Stimulated activated CD4-positive, alpha-beta T cell treated with anti-CD3 and anti-CD28 coated beads, Interleukin-1b, Interleukin-23, amount 100 ng/mL, for 1 hour (primary cell): ENCODE measurements at places on chromosomes 1 and 21.
A peak's percentile ranks its signal among the peaks of the same experiment; 100 is the strongest.

DNA sequence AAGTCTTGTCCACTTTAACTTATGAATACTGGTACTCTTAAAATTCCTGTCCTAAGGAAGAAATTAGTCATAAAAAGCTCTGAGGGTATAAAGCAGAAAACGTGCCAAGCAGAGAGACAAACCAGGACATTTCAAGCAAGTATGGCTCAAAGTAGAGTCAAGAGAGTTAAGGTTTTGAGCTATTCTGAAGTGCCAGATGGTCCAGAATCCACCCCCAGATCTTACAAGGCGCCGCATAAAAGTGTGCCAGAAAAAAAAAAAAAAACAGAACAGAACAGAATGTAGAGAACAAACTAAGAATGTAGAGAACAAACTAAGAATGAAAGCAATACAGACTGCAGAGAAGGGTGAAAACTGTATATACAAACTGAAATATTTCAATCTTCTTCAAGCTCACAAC, 12.5 kb downstream of the EPS15 start:
- DNase-seq, result no peak

GRCh38 chr1:21783679-21784603, 992 bp upstream of the USP48 start:
- no peak for DNase-seq

GRCh38 chr1:26320896-26321295, 3.1 kb downstream of the CD52 start:
- DNase-seq, result no peak

GRCh38 chr1:184822267-184822666, 67.6 kb upstream of the EDEM3 start:
- DNase-seq, result no peak

DNA sequence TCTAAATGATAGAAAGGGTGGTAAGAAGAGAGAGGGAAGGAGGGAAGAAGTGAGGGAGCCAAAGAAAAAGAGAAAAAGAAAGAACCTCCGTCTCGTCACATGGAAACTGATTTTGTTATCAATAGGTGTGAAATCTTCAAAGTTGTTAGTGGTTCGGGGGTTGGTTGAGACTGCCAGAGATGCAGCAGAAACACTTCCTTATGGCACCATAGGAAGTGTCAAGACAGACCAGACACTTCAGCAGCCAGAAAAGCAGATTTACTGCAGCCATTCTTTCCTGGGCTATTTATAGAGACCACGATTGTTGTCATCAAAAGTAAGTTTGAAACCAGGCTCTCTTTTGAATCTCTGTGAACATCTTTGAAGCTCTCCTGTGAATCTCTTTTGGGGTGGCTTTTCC, 150.5 kb downstream of the PLPPR5 start:
- no peak for DNase-seq

DNA sequence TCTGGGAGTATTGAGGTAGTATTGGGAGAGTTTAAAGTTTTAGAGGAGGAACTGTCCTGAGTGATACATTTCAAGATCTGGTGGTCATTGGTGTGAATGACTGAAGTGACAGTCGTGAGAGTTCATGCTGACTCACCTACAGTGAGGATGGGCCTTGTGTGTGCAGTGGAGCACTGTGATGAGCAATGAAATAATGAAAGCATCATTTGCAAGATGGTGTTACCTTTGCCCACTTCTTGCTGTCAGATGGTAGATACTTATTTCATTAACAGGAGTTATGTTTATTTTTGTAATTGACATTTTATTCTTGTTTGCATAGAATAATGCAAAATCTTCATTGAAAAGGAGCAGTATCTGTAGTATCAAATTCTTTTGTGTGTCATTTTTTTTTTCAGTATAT, 29.0 kb downstream of the POU2F1 start:
- DNase-seq, result no peak

GRCh38 chr1:180646547-180646946, 14.7 kb downstream of the XPR1 start:
- DNase-seq, result no peak

GRCh38 chr1:44677201-44677766, 2.8 kb downstream of the ARMH1 start:
- no peak for DNase-seq

GRCh38 chr1:230595181-230595580, 47.1 kb upstream of the COG2 start:
- DNase-seq, result no peak

- DNase-seq, result no peak
Measured at GRCh38 chr1:194117582-194117981, 931.2 kb upstream of the B3GALT2 start.

GRCh38 chr21:34967509-34968289, 81.4 kb downstream of the RUNX1 start:
- DNase-seq, result peak; percentile 7

- DNase-seq, result no peak
Measured at GRCh38 chr1:227472772-227473171, 90.6 kb upstream of the ZNF678 start.

- no peak for DNase-seq
Measured at GRCh38 chr1:206708058-206708457, 23.4 kb downstream of the MAPKAPK2 start.

DNA sequence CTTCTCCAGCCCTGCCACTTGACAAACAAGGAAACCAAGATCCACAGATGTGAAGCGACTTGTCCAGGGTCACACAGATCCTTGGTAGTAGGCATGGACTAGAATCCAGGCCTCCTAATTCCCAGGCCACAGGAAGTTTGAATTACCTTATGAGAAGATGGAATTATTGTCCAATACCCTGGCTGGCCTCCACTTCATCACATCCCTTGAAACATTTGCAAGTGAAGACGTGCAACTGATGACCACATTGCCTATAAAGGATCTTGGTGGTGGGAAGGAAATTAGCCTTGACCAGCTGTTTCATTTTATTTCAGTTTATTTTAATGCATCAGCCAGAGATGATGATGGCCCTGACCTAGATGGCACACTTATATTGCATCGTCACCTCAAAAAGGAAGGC, 165.8 kb upstream of the CAMK1G start:
- no peak for DNase-seq

DNA sequence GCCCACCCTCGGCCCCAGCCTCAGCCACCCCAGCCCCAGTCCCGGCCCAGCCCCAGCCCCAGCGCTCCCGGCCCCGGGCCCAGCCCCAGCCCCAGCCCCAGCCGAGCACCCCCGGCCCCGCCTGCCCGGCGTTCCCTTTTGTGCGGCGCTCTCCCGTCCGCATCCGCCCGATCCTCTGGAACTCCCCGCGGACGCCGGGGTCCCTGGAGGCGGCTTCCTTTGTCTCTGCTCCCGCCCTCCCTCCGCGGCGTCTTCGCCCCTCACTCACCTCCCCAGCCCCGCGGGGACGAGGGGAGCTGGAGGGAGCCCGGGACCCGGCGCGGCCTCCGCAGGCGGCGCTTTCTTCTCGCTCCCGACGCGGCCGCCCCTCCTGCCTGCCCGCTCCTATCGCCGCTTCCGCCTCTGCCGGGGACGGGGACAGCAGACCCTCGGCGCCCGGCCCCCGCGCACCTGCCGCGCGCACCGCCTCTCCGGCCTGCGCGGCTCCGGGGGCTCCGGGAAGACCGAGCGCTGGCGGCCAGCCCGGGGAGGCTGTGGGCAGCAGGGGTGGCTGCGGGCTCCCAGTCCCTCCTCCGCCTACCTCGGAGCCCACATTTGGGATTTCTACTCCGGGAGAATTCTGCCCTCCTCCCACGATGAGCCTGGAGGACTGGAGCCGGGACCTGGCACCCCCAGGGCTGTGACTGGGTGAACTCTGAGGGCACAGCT, 14.0 kb downstream of the AGRN start:
- no peak for DNase-seq

DNA sequence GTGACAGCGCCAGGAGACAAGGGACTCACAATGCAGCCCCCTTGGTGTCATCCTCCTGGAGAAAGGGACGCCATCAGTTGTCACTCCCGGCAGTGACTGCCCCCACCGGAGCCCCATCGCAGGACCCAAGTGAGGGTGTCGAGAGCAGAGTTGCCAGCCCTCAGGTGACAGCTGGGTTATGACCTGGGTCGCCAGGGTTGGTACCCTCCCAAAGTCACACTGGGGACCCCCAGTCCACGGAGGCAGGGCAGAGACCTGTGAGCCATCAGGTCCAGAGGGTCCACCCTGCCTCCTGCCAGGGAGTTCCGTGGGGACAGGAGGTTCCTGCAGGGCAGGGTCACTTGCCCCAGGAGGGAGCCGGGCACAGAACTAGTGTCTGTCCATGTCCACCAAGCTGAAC, 78.2 kb upstream of the IFFO2 start:
- DNase-seq, result no peak

GRCh38 chr1:228901936-228902681, 166.8 kb downstream of the RHOU start:
- no peak for DNase-seq

GRCh38 chr1:37602750-37603694, 7.3 kb upstream of the GNL2 start:
- DNase-seq, result peak; percentile 11

GRCh38 chr1:236794585-236795034, 482 bp upstream of the MTR start:
- DNase-seq, result no peak

- DNase-seq, result no peak
Measured at GRCh38 chr1:178055093-178055492, 38.8 kb upstream of the RASAL2 start.

DNA sequence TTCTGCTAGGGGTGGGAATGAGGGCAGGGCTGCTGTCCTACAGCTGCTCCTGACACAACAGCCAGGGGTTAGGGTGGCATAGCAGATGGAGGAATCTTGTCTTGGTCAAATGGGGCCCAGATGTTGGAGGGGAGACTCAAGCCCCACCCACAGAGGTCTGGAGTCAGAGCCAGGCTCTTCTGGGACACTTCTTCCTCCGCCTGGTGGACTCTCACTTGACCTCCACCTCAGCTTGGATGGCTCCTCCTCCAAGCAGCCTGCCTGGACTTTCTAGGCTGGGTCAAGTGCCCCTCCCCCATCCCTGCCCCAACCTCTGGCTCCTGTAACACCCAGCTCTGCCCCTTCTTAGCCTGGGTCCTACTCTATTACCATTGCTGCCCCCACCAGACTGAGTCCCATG, 35.5 kb downstream of the EPHA2 start:
- no peak for DNase-seq

- DNase-seq, result no peak
Measured at GRCh38 chr21:32748529-32748928, 20.7 kb upstream of the SYNJ1 start.

DNA sequence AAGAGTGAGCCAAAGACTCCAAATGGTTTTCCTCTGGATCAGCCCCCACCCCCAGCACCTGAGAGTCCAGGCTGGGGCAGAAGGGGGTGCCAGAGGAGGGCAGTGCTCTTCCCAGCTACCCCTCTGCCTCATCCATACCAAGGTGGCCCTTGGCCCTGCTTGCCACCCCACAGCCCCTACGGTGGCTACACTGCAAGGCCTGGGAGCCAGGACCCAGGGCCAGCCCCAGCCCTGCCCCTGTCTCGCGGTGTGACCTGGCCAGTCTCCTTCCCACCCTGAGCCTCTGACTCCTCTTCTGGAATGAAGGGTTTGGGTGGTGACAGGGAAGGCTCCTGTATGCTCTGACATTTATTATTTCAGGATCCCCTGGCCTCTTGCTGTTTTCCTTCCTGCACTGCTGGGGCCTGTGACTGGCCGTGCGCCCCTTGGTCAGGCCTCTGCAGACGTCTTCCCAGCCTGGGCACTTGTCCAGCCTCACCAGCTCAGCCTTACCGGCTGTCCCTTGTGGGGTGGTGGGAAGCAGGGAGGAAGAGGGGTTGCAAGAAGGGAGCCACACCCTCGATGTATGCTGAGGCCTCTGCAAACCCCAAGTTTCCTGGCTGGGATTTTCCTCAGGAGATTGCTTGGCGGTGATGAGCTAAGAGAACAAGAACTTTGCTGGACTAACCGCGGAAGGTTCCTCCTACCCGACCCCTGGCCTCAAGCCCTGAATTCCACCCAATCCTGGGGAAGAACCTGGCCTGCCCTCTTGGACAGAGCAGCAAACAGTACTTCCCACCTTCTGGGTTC, 13.5 kb downstream of the ASAP3 start:
- no peak for DNase-seq

- peak; percentile 88 for DNase-seq
Measured at GRCh38 chr1:16217061-16217785, 4.8 kb upstream of the ARHGEF19 start.

- no peak for DNase-seq
Measured at GRCh38 chr1:172470149-172470548, 26.3 kb upstream of the PIGC start.

GRCh38 chr21:26935977-26936376, 30.9 kb downstream of the ADAMTS5 start:
- no peak for DNase-seq

DNA sequence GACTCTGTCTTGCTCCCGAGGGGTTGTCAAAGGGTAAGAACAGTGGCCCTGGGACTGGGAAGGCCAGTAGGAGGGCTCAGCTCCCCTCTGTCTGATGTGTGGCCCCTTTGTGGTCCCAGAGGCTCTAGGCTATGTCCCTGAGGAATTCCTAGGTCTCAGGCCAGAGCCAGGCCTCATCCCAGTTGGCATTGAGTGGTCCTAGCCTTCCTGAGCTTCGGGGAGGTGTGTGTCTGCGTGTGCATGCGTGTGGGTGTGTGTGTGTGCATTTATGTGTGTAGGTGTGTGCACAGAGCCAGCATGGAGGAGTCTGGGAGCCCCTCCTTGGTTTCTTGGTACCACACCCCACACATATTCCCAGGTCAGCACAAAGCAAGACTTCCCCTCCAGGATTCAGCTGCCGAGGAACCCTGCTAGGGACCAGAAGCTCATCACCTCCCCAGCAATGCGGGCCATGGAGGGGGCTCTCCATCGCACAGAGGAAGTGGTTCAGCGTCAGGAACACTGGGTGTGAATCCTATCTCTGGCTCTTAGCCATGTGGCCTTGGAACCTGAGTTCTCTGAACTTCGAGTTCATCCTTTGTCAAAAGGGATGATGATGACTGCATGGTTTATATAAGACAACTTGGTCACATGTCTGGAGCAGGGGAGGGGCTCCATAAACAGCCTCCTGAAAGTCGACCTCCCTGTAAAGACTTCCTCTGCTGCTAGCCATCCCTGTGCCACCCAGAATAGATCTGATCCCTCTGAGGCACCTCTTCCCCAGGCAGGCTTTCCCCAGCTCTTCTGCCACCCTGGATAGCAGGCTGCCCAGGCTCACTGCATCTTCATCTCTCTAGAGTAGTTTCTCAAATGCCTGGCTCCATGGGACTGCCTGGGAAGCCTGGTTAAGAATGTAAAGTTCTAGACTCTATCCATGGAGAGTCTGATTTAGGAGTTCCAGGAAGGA, 8.3 kb upstream of the EPS8L3 start:
- DNase-seq, result no peak

GRCh38 chr1:15431571-15431948, 6.7 kb upstream of the CTRC start:
- no peak for DNase-seq

DNA sequence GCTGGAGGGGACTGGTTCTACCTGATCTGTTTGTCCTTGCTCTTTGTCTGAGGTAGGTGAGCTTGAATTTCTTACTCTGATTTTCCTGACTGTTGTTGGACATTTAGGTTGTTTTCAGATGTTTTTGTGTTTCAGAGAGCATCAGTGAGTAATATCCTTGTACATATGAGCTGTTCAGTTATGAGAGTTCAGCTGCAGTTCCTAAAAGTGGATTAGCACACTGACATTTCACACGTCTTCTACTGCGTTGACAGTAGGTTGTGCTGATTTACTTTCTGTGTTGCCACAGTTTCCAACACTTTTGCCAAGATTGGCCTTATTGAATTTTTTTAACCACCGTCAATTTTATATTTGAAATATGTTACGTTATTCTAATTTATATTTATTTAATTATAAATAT, 27.7 kb downstream of the CXADR start:
- no peak for DNase-seq

- DNase-seq, result no peak
Measured at GRCh38 chr1:193960040-193960439, 773.6 kb upstream of the B3GALT2 start.

- no peak for DNase-seq
Measured at GRCh38 chr1:198638894-198639635, at the start of gene PTPRC. Gene PTPRC (plus strand): TSS chr1:198639040. CDS start chr1:198639269, 229 bp downstream.

- no peak for DNase-seq
Measured at GRCh38 chr1:191608367-191608766, 549.9 kb upstream of the RGS18 start.
